Stimulated activated CD8-positive, alpha-beta memory T cell treated with anti-CD3 and anti-CD28 coated beads, Interleukin-4, amount 100 ng/mL, for 48 hours (primary cell): ENCODE measurements at places on chromosomes 11 and 22.

DNA sequence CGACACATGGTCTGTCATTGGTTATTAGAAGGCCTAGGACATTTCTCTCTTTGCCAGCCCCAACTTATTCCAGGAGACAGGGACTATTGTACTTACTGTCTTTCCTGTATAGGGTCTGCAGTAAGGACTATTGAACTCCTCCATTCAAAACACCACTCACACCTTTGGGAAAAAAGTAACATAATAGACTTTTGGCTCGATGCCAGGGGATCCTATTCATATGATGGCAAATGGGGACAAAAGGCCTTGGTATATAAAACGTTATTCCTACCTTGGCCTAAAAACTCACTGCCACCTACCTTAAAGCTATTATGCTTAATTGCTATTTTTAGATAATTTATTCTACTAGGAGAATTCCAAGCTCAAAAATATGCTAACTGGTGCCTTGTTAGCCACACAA is 6.3 kb upstream of the NDUFC2 start:
- DNase-seq: no peak

GRCh38 chr22:46902998-46903916 is 140.8 kb downstream of the TBC1D22A start:
- DNase-seq: no peak

GRCh38 chr22:31932863-31933262 is 11.5 kb upstream of the YWHAH start:
- DNase-seq: no peak

- no peak for DNase-seq
Measured at GRCh38 chr22:18064636-18065035, 13.2 kb upstream of the PEX26 start.

DNA sequence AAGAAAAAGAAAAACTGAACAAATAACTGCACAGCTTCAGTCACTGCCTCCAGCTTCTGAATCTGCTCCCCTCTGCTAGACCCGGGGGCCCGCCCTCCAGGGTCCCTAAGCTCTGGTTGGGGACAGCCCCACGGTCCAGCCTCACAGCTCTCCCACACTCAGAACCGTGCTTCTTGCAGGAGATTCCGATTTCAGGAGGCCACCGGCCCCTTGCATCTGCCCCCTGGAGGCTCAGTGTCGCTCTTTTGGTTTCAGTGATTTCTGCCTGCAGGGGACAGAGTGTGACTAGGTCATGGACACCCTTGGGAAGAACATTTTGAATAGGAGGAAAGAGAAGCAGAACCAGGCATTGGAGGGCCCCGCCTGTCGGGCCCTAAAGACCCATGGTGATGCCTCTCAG is 23.1 kb upstream of the RPS3 start:
- DNase-seq: no peak
